ENCODE measurements at places on chromosomes 16 and 17.
A peak's percentile ranks its signal among the peaks of the same experiment; 100 is the strongest.

GRCh38 chr17:45722161-45722560 is 62.0 kb upstream of the CRHR1 start:
- DNase-seq = no peak

DNA sequence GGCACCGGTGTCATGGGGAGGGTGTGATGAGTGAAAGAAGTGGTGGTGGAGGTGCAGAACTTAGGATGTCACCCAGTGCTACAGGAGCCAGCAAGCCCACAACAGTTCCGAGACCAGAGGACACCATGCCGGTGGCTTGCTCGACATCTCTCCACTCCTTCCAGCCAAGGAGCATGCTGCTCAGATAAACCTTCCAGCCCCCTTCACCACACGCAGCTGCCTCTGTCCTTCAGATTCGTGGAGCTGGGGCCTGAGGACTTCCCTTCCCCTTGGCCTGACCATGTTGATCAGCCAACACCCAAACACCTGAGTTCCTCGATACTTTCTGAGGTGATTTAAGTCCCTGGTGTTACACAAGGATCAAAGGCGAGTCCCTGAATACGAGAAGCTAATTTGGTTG is 188.8 kb upstream of the FOXF1 start:
- DNase-seq = no peak

- DNase-seq = peak; percentile 77
Observed at GRCh38 chr17:57995076-57995956, 7.3 kb upstream of the VEZF1 start.

DNA sequence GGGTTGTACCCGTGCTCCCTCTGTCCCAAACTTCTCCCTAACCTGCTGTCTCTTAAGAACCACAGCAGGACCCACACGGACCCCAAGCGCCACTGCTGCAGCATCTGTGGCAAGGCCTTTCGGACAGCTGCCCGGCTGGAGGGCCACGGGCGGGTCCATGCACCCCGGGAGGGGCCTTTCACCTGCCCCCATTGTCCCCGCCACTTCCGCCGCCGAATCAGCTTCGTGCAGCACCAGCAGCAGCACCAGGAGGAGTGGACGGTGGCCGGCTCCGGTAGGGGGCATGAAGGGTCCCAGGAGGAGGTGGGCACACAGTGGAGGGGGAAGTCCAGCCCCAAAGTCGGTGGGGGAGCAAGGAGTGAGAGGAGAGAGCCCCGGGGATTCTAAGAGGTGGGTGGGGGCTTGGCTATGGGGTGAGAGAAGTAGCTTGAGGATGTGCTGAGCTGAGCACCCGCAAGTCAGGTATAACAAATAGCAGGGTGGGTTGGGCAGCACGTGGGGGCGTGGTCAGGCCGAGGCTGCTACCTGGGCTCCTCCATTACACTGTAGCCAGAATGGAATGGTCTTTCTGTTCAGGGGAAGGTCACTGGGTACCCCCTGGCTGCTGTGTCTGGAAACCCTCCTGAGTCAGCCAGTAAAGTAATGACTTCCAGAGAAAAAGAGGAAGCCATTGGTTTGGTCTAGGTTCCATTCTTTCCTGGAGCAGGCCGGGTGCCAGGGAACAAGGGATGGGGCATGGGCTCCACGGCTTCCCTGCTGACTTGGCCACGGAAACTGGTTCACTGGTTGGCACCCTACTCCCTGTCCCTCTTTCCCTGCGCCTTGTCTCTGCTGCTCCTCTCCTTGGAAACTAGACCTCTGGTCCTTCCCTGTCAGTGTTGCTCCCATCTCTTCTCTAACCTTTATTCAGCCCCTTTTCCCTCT is 7.1 kb downstream of the PRSS53 start:
- no peak for DNase-seq

GRCh38 chr16:88570691-88571092 is 489 bp downstream of the ZC3H18 start:
- no peak for DNase-seq

GRCh38 chr17:67137026-67137370 is 92.6 kb downstream of the CACNG1 start:
- DNase-seq = no peak

GRCh38 chr17:81888988-81889595 is 2.3 kb downstream of the ALYREF start:
- DNase-seq = no peak

Data from DMS 273 treated with DMSO at 0.1 percent for 48 hours (cell line).